ENCODE measurements at places on chromosomes 7 and 10.
A peak's percentile ranks its signal among the peaks of the same experiment; 100 is the strongest.

- no peaks in the 10 kb centered on the region for H3K36me3 ChIP-seq
- H3K27me3 ChIP-seq: no peaks in the 10 kb centered on the region
- H3K4me3 ChIP-seq: no peak overlapping the region
- no peak for DNase-seq
- no peak overlapping the region for H3K27ac ChIP-seq
Measured at GRCh38 chr7:157897681-157898080, 560.9 kb downstream of the DNAJB6 start.

DNA sequence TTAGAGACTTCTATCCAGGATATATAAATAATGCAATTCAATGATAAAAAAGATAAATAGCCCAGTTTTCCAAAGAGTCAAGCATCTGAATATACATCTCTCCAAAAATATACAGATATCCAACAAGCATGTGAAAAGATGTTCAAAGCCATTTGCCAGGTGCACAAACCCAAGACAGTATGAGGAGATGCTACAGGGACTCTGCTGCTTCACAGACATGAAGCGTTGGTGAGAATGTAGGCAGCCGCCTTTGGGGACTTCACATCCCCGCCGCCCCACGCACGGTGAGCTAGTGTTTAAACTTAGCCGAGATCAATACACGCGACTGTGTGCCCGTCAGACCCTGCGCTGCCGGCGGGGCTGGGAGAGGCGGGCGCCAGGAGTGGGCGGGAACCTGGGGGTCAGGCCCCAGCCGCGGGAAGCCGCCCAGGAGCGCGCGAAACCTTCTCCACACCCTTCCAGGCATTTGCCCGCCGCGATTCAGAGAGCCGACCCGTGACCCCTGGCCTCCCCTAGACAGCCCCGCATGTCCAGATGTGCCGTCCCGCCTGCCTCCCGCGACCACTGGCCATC is 927 bp upstream of the ALOX5 start:
- peaks cover 11% of the 10 kb centered on the region for H3K4me1 ChIP-seq
- DNase-seq: no peak
- H3K36me3 ChIP-seq: no peaks in the 10 kb centered on the region
- H3K27ac ChIP-seq: no peak overlapping the region
- H3K27me3 ChIP-seq: peaks cover 76% of the 10 kb centered on the region
- H3K4me3 ChIP-seq: peak overlapping the region; percentile 63

GRCh38 chr10:111875725-111876124 is 307.8 kb downstream of the GPAM start:
- H3K4me3 ChIP-seq: no peak overlapping the region
- no peaks in the 10 kb centered on the region for H3K36me3 ChIP-seq
- H3K27ac ChIP-seq: no peak overlapping the region

DNA sequence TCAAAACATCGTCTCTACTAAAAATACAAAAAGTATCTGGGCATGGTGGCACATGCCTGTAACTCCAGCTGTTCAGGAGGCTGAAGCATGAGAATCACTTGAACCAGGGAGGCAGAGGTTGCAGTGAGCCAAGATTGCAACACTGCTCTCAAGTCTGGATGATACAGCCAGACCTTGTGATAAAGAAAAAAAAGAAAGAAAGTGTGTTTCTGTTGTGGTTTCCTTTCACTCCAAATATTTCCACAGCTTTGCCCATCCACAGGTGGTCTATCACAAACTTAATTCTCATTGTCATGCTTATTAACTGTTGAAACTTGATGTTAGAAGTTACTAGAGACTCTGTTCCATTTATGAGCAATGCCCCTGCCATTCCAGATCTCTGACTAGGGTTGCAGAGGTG is 316.0 kb upstream of the SEMA3C start:
- no peaks in the 10 kb centered on the region for H3K27me3 ChIP-seq
- H3K4me1 ChIP-seq: no peaks in the 10 kb centered on the region
- no peak for DNase-seq
- H3K4me3 ChIP-seq: no peak overlapping the region
- H3K36me3 ChIP-seq: no peaks in the 10 kb centered on the region
- no peak overlapping the region for H3K27ac ChIP-seq

- peaks cover 2% of the 10 kb centered on the region for H3K4me1 ChIP-seq
- DNase-seq: no peak
- H3K36me3 ChIP-seq: no peaks in the 10 kb centered on the region
Measured at GRCh38 chr10:13001041-13001886, at the start of gene CCDC3. CCDC3 (minus strand) TSS chr10:13001713; CDS start chr10:13001570, 143 bp downstream.

DNA sequence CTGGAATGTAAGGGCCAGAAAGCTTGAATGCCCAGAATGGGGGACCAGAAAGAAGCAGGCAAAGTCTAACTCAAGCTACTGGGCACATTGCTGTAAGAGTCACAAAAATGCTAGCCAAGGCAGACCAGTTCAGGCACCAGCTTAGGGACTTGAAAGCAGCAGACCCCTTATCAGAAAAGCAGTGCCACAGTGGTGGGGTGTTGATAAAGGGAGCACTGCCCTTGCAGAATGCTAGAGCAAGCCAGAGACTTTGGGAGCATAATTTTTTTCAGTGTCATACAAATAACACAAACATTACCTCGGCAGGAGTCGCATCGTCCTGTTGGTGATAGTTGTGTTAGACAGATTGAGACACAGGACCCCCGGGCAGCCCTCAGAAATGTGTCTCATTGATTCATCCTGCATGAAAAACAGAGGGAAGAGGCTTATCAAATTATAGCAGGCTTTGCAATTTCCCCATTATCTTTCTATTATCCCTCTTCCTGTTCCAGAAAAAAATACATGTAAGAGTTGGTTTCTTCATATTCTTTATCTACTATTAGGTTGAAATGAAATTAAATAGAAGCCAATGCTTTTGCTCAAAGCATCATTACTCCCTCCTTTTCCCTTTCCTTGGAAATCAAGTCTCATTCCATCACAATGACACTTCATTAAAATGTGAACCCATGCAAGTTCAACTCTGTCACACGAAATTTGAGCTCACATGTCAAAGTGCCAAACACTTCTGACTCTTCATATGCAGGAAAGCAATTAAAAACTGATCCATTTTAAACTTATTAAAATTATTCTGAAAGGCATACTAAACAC is 13.4 kb downstream of the LRRC17 start:
- no peaks in the 10 kb centered on the region for H3K36me3 ChIP-seq
- H3K27ac ChIP-seq: no peak overlapping the region
- H3K4me1 ChIP-seq: no peaks in the 10 kb centered on the region
- DNase-seq: no peak
- H3K4me3 ChIP-seq: no peak overlapping the region
- H3K27me3 ChIP-seq: peaks cover 11% of the 10 kb centered on the region

Data from activated T-helper 2 cell treated with anti-CD3 and anti-CD28 coated beads, Interferon-gamma antibody, Interleukin-2, Interleukin-4, amounts not matched to agents 10 μg/mL and 5 μg/mL and 100 μg/mL, durations not matched to agents 14 hours and 24 hours and 36 hours (primary cell).